ENCODE measurements at places on chromosomes 5 and 9. TPM values are rescaled to one million over a fixed set of nuclear protein-coding genes. Genes with fewer than 3 reads are reported as not detected.

FLT4 gene
- total RNA-seq: 533 TPM

RUSC2 gene
- 10.1 TPM for total RNA-seq

PCDHB11 gene
- total RNA-seq: 0.43 TPM

OLFML2A gene
- 4.6 TPM for total RNA-seq

PHF19 gene
- total RNA-seq: 9.4 TPM

GABRA1 gene
- not detected for total RNA-seq

SPATA31D4 gene
- not detected for total RNA-seq

GARIN3 gene
- not detected for total RNA-seq

GAS1 gene
- total RNA-seq: 2.4 TPM

UBE2QL1 gene
- 0.86 TPM for total RNA-seq

CARTPT gene
- not detected for total RNA-seq

CBY3 gene
- total RNA-seq: 0.09 TPM

PAEP gene
- not detected for total RNA-seq

PRLR gene
- not detected for total RNA-seq

NXNL2 gene
- 0.98 TPM for total RNA-seq

ADRA1B gene
- 0.11 TPM for total RNA-seq

PCDHGB6 gene
- 3.7 TPM for total RNA-seq

TOR2A gene
- total RNA-seq: 4.9 TPM

GFPT2 gene
- total RNA-seq: 1.2 TPM

NUTM2F gene
- total RNA-seq: not detected

SPATA31A3 gene
- not detected for total RNA-seq
